GM20000 (cell line): ENCODE measurements at places on chromosomes 13 and 19.
A peak's percentile ranks its signal among the peaks of the same experiment; 100 is the strongest.

- DNase-seq = no peak
Measured at GRCh38 chr19:19566306-19566705, 28.2 kb downstream of the CILP2 start.

GRCh38 chr13:44792096-44792495 is 197.2 kb downstream of the NUFIP1 start:
- DNase-seq = no peak

GRCh38 chr19:29793116-29793727 is 18.6 kb upstream of the CCNE1 start:
- DNase-seq = no peak

- no peak for DNase-seq
Measured at GRCh38 chr13:102569488-102569887, 27.3 kb upstream of the TPP2 start.

GRCh38 chr13:78241278-78241919 is 322.8 kb upstream of the EDNRB start:
- peak; percentile 25 for DNase-seq

GRCh38 chr13:21461131-21461530 is 2.0 kb upstream of the ZDHHC20 start:
- no peak for DNase-seq

DNA sequence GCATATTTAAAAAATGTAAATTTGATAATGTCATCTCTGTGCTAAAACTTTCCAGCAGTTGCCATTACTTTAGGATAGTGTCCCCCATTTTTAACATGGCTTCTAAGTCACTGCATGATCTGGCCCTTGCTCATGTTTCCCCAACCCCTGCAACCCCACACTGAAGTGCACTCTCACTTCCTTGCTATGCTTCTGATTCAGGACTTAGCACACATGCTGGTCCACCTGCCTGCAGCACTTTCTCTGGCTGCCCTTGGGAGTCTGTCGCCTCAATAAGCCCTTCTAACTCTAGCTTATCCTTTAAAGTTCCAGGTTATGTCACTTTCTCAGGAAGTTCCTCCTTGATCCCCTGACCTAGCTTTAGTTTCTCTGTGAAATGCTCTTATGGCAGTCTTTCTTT is 241.0 kb downstream of the POSTN start:
- no peak for DNase-seq

DNA sequence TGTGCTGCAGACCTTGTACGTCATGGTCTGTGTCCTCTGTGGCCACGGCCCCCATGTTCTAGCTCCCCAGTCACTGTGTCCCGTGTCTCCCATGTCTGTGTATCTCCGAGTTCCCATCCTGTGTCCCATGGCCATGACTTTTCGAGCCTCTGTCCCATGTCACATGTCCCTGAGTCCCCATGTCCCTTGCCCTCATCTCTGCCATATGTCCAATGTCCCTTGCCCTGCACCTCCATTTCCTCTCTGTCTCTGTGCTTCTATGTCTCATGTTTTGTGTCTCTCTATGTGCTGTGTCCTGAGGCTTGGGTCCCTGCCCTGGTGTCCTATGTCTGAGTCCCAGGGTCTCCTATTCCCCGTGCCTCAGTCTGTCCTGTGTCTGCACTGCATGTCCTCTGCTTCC is 2.0 kb downstream of the ATP4A start:
- no peak for DNase-seq

GRCh38 chr19:41265395-41266153 is 1.4 kb downstream of the HNRNPUL1 start:
- DNase-seq = peak; percentile 34

- DNase-seq = no peak
Measured at GRCh38 chr19:28184997-28185396, 1028.0 kb downstream of the UQCRFS1 start.

- no peak for DNase-seq
Measured at GRCh38 chr19:31908080-31908479, 437.3 kb upstream of the ZNF507 start.

DNA sequence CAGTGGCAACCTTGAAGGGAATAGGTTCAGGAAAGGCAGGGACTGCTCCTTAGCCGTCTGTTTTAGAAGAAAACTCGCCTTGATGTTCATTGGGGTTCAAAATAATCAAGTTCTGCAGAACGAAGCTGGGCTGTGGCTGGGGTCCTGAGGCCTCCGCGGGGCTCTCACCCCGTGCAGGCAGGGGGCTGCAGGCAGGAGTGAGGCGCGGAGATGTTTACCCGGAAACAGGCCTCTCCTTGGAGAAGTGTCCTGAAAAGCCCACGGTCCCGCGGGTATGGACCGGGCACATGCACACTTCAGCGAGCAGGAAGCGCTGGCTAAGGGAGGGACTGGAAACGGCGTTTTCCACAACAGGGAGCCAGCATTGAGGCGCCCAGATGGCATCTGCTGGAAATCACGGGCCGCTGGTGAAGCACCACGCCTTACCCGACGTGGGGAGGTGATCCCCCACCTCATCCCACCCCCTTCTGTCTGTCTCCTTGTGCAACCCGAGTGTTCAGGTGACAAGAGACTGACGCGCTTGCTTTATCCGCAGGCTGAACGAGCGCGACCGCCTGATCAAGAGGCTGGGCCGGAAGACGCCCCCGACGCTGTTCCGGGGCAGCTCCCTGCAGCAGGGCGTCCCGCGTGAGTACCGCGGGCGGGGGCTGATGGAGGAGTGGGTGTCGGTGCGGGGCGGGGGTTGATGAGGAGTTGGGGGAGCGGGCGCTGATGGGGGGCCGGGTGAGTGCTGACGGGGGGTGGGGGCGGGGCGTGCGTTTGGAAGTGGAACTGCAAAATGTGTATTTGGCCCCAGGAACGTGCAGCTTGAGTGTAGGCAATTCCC is 39.6 kb downstream of the SHISA2 start:
- no peak for DNase-seq

DNA sequence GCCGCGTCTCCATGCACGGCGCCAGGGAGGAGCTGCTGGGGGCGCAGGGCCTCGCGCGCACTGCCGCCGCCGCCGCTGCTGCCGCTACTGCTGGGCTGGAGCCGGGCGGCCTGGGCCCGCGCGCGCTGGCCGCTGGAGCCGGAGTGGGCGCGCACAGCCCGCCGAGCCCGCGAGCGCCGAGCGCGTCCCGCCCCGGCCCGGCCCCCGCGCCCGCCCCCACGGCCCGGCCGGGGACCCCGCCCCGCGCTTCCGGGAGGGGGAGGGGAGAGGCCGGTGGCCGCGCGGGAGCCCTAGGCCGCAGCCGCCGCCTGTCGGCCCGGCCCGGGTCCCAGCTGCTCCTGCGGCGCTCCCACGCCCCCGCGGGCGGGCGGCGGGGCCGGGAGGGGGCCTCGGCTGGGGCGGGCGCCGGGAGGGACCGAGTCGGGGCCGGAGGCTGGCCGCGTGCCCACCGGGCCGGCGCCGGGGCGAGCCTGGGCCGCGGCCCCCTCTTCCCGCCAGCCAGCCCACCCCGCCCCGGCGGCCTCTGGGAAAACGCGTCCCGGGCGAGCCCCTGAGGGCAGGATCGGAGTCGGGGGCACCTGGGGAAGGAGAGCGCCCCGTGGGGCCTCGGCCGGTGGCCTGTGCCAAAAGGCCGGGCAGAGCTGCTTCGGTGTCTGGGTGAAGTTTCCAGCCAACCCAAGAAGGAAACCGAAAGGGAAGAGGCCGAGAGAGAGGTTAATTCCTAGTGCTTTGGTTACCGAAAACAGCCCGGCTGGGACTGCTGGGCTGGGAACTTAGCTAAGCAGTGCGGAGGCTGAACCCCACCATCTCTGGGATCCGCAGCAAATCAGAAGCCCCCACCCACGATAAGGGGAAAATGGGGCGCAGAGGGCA is at the start of gene STK24:
STK24 (minus strand) TSS at position 145 of the 873 bp plus-strand sequence. CDS start 321 bp downstream, outside the sequence.
- peak; percentile 96 for DNase-seq

- no peak for DNase-seq
Measured at GRCh38 chr13:31029102-31029501, 96.6 kb downstream of the TEX26 start.

DNA sequence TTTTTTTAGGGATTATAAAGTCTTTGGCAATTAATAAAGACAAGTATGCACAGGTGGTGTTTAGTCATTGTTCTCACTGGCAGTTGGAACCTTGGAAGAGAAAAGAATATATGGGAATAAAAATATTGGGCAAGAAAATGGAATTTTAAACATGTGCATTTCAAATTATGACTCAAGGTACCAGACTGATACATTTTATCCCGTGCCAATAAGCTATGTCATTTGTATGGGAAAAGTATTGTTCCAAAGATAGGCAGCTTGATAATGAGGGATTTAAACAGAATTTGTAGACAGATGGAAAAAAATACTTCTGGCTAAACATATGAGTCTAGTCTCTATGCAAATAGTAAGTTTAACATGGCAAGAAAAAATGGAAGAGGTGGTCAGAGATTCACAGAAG is 169.5 kb upstream of the UFM1 start:
- DNase-seq = no peak

GRCh38 chr19:10505583-10506229 is 2.5 kb upstream of the KEAP1 start:
- DNase-seq = peak; percentile 79

DNA sequence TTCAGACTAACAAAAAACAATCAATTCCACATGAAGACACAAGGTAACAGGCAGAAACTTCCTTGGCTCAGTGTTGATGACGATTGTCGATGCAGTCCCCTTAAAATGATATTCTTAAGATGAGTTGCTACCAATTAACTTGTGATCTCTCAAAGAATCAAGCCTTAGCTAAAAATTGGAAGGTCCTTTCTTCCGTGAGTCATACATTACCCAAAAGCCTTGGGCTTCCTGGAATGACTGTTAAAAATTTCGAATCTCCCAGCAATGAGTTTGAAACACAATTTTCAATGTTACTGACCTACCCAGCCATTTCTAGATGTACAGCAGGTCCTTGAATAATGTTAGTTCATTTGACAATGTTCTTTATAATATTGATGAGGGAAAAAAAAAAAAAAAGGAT is 28.0 kb upstream of the RB1 start:
- no peak for DNase-seq

DNA sequence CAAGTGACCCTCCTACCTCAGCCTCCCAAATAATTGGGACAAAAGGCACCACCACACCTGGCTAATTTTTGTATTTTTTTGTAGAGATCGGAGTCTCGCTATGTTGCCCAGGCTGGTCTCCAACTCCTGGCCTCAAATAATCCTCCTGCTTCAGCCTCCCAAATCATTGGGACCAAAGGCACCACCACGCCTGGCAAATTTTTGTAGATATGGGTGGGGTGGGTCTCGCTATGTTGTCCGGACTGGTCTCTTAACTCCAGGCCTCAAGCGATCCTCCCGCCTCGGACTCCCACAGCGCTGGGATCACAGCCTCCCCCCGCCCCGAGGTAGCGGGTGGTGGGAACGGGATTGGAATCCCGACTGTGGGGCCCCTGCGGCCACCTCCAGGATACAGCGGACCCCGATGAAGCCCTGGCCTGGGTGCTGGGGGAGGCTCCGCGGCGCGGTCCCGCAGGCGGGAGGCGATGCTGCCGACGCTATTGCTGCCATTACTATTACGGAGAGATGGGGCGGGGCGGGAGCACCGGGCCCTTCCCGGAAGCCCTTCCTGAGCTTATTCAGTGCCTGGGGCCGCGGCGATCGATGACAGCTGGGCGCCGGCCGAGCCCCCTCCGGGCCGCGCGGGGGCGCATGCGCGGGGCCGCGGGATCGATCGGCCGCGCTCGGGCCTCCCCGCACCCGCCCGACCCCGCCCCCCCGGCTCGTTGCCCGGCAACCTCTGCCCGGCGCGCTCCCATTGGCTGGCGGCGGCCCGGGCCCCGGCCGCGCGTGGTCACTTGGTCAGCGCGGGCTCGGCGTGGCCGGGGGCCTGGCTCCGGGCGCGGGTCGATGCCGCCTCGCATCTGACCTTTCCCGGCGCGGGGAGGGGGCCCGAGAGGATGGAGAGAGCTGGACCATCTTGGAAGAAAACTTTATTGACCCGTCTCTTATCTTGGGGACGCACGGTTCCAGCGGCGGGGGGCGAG is 27.9 kb upstream of the ONECUT3 start:
- peak; percentile 95 for DNase-seq

DNA sequence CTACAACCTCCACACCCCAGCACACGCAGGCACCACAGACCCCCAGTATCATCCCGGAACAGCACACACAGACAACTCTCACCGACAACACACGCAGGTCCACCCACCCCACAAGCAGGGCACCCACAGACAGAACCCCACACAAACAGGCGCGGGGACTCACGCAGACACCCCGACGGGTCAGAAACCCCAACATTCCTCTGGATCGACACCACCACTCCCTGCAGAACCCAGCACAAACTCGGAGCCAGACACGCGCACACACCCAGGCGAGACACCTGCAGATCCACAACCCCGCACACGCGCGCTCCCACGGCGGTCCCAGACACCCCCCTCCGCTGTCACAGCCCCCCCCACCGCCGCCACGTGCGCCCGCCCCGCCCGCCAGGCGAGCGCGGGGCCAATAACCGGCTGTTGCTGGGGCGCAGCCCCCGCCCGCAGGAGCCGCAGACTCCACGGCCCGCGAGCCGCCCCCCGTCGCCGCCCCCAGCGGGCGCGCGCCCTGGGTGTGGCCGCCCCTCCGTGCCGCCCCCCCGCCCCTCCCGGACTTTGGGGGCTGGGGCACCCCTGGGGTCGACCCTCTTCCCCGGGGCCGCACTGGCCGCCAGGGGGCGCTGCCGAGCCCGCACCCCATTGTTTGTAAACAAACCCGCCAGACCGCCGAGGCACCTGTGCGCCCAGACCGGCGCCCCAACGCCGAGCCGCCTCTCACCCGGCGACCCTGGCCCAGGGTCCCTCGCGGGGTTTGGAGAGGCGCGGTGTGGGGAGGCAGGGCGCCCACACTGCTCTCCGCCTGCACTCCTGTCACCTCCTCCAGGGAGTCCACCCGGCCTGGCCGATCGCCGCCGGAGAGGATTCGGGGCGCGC is 712 bp downstream of the BBC3 start:
- DNase-seq = peak; percentile 88

DNA sequence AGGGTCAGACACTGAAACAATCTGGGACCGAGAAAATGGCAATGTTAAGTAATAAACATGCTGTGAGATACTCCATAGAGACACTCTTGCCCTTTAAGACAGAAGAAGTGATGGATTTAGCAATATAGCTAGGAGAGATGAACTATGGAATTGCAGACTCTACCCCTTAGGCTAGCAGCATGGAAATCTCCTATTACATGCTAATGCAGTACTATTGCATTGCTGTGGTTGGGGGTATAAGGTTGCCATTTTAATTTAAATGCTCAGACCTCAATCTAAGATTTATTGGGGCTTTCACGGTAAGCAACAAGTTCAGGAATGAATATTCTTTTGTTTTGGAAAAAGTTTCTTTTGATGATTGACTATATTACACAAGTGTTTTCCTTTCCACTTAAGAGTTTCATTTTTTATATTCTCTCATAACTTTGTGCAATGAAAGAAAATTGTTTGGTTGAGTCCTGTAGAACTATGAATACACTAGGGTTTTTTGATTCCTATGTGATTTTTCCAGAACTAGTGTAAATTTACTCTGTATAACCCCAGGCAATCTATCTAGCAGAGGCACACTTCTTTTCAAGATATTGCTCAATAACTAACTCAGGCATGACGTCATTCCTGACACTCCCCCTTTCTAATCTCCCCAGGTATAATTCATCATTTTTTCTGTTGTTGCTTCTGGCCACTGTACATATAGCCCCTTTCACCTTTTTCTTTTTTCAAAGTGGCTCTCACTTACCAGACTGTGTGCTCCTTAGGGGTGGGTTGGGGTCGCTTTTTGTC is 394.7 kb upstream of the KLF12 start:
- DNase-seq = no peak
